ENCODE measurements at places on chromosomes 13 and 19.

GRCh38 chr19:30077851-30078355, 135.9 kb downstream of the URI1 start:
- no peak for DNase-seq

DNA sequence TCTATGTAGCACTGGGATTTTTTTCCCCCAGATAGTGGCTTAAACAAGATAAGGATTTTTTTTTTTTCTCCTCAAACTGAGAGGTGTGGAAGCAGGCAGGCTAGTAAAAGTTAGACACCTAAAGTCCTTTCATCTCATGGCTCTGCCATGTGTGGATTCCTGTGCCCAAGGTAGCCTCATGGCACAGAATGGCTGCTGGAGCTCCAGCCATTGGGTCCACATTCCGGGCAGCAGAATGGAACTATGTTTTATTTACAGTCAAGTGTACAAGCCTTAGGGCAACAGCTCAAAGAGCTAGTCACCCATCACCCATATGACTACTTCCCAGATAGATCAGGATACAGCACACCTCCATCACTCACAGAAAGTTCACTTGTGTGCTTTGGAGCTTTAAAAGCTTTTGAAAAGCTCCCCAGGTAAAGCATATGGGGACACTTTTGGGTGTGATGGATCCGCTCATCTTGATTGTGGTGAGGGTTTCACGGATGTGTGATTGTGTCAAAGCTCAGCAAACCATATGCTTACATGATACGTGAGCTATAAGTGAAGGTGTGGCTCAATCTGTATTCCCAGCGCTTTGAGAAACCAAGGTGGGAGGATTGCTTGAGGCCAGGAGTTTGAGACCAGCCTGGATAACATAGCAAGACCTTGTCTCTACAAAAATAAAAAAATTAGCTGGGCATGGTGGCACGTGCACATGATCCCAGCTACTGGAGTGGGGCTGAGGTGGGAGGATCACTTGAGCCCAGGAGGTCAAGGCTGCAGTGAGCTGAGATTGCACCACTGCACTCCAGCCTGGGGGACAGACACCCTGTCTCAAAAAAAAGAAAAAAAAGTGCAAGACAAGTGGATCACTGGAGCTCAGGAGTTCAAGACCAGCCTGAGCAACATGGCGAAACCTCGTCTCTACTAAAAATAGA, 18.1 kb downstream of the PGLS start:
- no peak for DNase-seq

DNA sequence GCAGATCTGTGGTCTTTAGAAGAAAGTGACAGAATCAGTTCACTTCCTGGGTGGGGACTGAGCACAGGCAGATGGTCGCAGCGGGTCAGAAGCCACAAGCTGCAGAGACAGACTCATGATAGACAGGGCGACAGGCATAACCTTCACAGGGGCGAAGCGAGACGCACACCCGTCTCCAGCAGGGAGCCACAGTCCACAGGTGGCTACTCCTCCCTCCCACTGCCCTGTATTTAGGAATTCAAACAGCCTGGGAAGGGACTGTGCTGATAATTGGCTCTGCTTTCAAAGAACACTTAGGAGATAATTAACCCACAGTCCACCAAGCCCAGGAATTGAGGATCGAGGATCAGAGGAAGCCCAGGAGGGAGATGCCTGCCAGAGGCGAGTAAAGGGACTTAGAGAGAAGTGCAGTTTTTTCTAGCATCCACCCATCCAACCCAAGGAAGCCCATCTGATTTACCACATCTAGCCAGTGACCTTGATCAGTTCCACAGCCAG, 23.2 kb downstream of the RFX2 start:
- DNase-seq = no peak

DNA sequence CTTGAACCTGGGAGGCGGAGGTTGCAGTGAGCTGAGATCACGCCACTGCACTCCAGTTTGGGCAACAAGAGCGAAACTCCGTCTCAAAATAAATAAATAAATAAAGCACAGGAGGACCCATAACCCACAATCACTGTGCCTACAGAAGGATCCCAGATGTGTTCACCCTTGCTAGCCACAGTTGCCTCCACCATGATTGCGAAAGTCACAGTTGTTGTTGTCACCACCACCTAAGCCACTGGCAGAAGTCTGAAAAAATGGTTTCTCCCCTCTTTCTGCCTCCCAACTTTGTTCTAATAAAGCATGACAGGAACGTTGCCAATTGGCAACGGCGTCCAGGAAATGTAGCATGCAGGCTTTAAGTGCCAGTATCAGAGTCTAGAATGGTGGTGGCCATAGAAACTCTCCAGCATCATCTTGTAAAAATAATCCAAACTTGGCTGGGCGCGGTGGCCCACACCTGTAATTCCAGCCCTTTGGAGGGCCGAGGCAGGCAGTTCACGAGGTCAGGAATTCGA, 2.2 kb upstream of the EPS15L1 start:
- DNase-seq = no peak

GRCh38 chr19:43820098-43820883, 6.8 kb upstream of the ZNF283 start:
- no peak for DNase-seq

DNA sequence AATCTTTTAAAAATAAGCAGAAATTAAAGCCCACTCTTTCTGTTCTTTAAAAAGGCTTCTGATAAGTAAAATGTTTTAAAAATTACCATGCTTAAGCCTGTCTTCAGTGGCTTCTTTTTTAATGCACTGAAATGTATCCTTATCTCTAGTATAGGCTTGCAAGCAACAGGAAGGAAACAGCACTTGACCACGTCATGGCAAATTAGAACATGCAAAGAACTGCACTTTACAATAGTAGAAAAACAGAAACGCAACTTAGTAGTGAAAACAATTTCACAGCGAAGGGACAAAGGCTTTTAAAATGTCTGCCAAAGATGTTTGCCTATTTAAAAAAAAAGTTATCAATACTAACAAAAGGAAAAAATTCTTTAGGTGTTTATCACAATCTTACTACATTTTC, 36.3 kb downstream of the ELF1 start:
- no peak for DNase-seq

- no peak for DNase-seq
These were observed 60.8 kb downstream of the ALOX5AP start for GRCh38 chr13:30796132-30796572.

All from stimulated activated CD4-positive, alpha-beta T cell treated with anti-CD3 and anti-CD28 coated beads, Interleukin-15, amount 100 ng/mL, for 1 hour (primary cell).